ENCODE measurements at places on chromosomes 1 and 21. TPM values are rescaled to one million over a fixed set of nuclear protein-coding genes. Genes with fewer than 3 reads are reported as not detected.

Gene ATP13A2
- total RNA-seq = 42.2 TPM

Gene PLA2G2A
- not detected for total RNA-seq

Gene SAMSN1
- total RNA-seq = 0.86 TPM

Gene ADARB1
- 14.5 TPM for total RNA-seq

Gene NECTIN4
- 0.32 TPM for total RNA-seq

Gene CLIC6
- under 0.01 TPM for total RNA-seq

Gene CYP4A11
- total RNA-seq = not detected

Gene OR2T29
- total RNA-seq = not detected

Gene LHX8
- total RNA-seq = not detected

Gene KRTAP13-4
- total RNA-seq = not detected

Gene PLA2G2C
- total RNA-seq = not detected

Gene GNPAT
- total RNA-seq = 53.1 TPM

Measured in fibroblast of villous mesenchyme (primary cell).